Activated CD4-positive, alpha-beta T cell treated with anti-CD3 and anti-CD28 coated beads, Interleukin-2, amount 10 ng/mL, durations not matched to agents 7 days and 5 days (primary cell): ENCODE measurements at places on chromosomes 11 and 22.
A peak's percentile ranks its signal among the peaks of the same experiment; 100 is the strongest.

GRCh38 chr11:65213322-65214211 is 31.8 kb downstream of the CAPN1 start:
- DNase-seq, result no peak

- peak; percentile 67 for DNase-seq
Observed at GRCh38 chr11:267491-267994, 10.7 kb upstream of the NLRP6 start.

- no peak for DNase-seq
Observed at GRCh38 chr11:128902515-128903066, 11.4 kb downstream of the KCNJ5 start.

DNA sequence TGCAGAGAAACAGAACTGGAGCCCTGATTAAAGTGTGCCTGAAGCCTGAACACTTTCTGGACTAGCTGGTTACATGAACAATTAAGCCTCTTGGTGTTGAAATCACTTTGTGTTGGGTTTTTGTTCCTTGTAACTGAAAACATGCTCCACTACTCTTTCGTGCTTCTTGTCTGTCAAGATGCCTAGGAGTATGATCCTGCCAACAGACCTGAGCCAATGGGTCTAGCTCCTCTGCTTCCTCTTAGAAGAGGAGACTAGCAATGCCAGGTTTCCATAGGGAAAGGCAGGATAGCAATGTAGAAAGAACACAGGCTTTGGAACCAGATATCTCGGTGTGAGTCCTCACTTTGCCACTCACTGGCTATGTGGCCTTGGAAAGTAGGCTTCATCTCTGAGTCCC is 40.3 kb downstream of the IRAG1 start:
- no peak for DNase-seq

- no peak for DNase-seq
Observed at GRCh38 chr11:124861670-124862069, 3.6 kb upstream of the ROBO3 start.

- DNase-seq, result no peak
Observed at GRCh38 chr22:44555046-44555445, 57.0 kb upstream of the RTL6 start.

- no peak for DNase-seq
Observed at GRCh38 chr11:126113963-126114362, 51.3 kb upstream of the CDON start.

DNA sequence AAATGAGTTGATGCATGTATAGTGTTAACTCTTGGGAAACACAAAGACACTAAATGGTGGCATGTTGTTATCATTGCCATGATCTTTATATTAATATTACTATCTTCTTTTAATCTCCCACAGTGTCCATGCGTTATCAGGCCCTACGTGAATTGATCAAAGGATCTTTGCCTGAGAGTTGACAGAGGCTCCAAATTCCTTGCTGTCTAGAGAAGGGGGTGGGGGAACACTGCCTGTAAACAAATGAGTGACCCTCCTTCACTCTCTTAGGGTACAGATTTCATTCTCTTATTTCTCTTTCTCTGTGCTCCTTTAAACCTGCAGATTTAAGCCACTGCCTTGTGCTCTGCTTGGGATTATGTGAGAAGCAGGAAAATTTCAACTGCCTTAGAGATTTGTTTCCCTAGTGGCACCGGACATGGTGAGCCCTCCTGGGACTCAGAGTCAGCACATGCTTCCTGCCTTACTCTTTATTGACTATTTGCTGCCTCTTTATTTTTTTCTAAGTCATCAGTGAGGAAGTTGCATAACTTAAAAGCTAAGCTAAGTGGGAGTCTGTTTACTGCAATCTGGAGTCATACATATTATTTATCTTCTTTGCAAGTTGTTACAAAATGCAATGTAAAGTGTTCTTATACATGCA is 122.9 kb downstream of the MAML2 start:
- DNase-seq, result no peak

DNA sequence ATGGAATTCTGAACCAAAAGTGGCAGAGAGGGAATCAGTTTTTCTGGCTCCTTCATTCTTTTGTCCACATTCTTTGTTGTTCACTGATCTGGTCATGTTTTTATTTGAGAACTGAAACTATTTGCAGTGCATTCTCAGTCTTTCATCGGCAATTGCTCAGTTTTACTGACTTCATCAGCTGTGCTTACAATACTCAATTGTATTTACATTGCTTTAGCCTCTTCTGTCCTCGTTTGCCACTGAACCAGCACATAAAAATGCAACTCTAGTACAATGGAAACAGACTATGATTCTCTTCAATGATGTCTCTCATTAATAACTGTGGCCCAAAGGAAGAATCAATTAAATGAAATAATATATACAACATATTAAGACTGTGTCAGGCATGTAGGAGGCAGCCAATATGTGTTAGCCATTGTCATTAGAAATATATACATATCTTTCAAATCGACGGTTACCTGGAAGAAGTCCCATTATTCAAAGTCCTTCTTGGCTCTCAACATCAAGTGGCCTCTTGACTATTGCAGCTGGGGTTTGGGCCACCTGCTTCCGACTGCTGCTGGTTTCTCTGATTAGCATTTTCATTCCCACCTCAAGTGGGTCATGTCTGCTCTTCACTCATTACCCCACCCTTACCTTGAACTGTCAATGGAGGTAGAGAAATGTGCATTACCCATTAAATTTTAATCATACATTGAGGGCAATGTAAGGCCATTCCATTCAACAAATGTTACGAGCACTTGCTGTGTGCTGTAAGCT is 600.1 kb downstream of the INSC start:
- no peak for DNase-seq

- DNase-seq, result no peak
Observed at GRCh38 chr11:8095806-8096522, 15.0 kb downstream of the TUB start.

DNA sequence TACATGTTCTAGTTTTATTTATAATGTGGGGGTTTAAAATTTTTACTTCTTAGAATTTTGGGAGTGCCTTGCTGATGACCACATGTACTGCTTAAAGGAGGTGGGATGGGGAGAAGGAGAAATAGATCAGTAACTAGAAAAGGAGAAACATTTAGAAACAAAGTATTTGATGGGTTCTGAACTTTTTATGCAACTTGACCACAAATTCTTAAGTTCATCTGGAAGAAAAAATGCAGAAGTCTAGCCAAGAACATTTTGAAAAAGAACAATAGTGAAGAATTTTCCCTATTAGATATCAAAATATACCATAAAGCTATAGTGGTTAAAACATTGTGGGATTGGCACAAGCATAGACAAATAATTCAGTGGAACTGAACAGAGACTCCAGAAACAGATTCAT is 73.3 kb upstream of the AMPD3 start:
- DNase-seq, result no peak

- DNase-seq, result no peak
Observed at GRCh38 chr11:128201801-128202200, 385.6 kb downstream of the ETS1 start.

- no peak for DNase-seq
Observed at GRCh38 chr11:31816468-31817053, 5.4 kb upstream of the PAX6 start.

- no peak for DNase-seq
Observed at GRCh38 chr11:1827931-1828330, 6.9 kb upstream of the SYT8 start.

DNA sequence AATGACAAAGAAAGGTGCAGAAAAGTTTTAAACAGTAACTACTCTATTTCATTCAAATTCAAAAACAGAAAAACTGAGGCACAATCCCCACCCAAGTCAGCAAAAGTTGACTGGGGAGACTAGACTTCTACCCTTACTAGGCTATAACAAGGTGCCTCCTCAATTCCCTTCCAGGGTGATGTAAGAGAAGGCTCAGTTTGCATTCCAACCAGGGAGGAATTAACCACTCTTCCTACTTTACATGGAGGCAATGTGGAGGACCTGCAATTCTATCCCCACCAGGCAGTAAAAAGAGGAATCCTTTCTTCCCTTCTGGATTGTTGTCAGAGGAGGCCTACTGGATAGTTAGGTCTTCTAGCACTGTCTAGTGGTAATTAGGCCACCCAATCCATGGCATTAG is 26.1 kb downstream of the TYR start:
- no peak for DNase-seq

- no peak for DNase-seq
Observed at GRCh38 chr11:57597916-57598830, 688 bp downstream of the SERPING1 start.

DNA sequence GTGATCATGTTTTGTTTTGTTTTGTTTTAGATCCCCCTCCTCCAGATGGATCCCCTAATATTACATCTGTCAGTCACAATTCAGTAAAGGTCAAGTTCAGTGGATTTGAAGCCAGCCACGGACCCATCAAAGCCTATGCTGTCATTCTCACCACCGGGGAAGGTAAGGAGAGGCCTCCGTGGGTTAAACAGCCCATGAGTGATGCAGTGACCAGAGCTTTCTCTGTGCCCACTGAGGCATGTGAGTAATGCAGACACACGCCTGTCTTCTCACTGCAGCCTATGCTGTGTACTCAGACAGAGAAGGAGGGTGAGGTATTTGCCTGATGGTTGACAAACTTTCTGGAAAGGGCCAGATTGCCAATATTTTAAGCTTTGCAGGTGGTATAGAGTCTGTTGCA is 73.7 kb upstream of the OR4B1 start:
- DNase-seq, result no peak

- no peak for DNase-seq
Observed at GRCh38 chr22:20946080-20946986, 20.7 kb upstream of the AIFM3 start.

- no peak for DNase-seq
Observed at GRCh38 chr22:19710020-19710768, 4.1 kb upstream of the SEPTIN5 start.

- no peak for DNase-seq
Observed at GRCh38 chr11:23423104-23423503, 562.8 kb upstream of the CCDC179 start.

DNA sequence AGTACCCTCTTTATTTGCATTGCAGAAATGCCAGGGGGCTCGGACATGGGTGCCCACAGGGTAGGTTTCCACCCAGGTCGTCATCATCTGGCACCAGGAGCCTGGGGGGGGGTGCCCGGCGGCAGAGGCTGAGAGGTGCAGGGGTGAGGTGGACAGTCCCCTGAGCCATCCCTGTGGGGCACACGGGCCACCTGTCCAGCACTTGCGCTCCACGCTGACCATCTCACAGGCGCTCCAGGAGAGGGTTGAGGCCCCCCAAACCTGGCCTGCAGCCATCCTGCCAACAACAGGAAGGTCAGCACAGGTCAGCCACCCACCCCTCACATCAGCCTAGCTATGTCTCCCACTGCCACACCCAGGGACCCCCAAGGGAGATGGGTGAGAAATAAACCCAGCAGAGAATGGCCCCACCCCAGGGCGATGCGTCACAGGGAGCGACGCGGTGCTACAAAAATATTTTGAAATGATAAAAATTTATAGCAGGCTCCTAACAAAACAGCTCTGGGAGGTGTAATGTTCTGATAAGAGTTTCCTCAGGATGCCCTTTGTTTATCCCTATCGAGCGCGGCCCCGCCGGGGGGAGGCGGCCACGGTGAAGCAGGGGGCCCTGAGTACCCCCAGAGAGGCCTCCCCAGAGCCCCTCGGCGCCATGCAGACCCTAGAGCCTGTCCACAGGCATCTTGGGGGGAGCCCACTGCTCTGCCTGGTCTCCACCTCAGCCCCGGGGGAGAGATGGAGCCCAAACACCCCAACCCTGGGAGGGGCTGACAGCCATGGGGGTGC is 21.0 kb upstream of the GNB1L start:
- DNase-seq, result no peak

GRCh38 chr11:44417731-44418455 is 108.0 kb upstream of the ALX4 start:
- DNase-seq, result no peak

- DNase-seq, result no peak
Observed at GRCh38 chr11:112464949-112465348, 204.3 kb upstream of the PLET1 start.

- no peak for DNase-seq
Observed at GRCh38 chr11:21653951-21654421, 538.9 kb upstream of the ANO5 start.

- DNase-seq, result no peak
Observed at GRCh38 chr11:130411223-130411622, 17.2 kb downstream of the ADAMTS8 start.

GRCh38 chr11:79417069-79417920 is 23.5 kb downstream of the TENM4 start:
- no peak for DNase-seq

GRCh38 chr22:38441620-38442287 is 13.2 kb downstream of the KCNJ4 start:
- DNase-seq, result no peak

DNA sequence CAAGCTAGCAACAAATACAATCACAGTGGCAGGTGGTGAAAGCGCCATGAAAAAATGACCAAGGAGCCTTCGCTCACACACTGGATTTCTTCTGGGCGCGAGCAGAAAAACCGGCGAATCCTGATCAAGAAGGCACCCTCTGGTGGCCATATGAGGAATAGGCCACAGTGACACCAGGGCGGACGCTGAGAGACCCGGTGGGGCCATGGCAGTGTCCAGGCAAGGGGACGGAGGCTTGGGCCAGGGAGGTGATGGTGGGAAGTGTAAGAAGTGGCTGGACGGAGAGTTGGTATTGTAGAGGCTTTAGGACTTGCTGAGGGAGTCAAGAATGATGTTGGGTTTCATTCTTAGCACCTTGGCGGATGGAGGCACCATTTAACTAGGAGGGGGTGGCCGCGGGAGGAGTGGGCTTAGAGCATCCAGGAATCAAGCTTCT is 16.9 kb upstream of the RAC2 start:
- DNase-seq, result peak; percentile 69

DNA sequence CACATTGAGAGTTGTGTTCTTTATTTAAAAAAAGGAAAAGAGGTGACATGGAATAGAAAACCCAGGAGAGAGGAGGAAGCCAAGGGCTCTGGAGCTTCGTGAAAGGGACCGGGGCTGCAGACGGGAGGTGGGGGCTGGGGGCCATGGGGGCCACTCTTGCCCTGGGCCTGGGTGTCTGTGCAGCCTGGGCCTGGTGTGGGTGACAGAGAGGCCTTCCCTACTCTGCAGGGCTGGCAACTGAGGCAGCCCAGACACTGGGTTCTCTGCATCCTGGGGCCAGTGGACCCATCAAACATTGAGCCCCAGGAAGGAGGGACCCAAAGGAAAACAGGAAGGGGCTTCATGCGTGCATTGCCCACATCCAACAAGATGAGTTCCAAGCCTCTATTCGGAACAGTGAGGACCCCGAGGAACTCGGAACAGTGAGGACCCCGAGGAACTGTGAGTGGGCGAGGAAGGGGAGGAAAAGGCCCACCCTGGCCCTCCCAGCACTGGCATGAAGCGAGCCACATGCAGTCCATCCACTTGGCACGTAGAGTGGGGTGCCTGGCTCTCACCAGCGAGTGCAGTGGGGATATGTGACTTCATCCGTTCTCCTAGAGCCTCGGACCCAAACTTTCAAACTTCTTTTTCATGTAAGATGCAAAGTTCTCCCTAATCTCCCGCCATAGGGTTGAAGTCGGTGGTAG is 1121.6 kb downstream of the BRD1 start:
- no peak for DNase-seq

GRCh38 chr11:92399705-92400104 is 175.1 kb downstream of the FAT3 start:
- DNase-seq, result no peak

- DNase-seq, result peak; percentile 53
Observed at GRCh38 chr11:102733232-102733875, 8.6 kb upstream of the MMP8 start.
